Activated CD4-positive, alpha-beta T cell treated with anti-CD3 and anti-CD28 coated beads, Interleukin-10, Interleukin-2, amounts not matched to agents 100 ng/mL and 50 ng/mL, durations not matched to agents 16 hours and 8 hours (primary cell): ENCODE measurements at places on chromosomes 6 and 20.

GRCh38 chr6:169240125-169240524, 13.5 kb downstream of the THBS2 start:
- no peak for DNase-seq

- no peak for DNase-seq
Observed at GRCh38 chr6:41100871-41101287, 28.1 kb downstream of the NFYA start.

DNA sequence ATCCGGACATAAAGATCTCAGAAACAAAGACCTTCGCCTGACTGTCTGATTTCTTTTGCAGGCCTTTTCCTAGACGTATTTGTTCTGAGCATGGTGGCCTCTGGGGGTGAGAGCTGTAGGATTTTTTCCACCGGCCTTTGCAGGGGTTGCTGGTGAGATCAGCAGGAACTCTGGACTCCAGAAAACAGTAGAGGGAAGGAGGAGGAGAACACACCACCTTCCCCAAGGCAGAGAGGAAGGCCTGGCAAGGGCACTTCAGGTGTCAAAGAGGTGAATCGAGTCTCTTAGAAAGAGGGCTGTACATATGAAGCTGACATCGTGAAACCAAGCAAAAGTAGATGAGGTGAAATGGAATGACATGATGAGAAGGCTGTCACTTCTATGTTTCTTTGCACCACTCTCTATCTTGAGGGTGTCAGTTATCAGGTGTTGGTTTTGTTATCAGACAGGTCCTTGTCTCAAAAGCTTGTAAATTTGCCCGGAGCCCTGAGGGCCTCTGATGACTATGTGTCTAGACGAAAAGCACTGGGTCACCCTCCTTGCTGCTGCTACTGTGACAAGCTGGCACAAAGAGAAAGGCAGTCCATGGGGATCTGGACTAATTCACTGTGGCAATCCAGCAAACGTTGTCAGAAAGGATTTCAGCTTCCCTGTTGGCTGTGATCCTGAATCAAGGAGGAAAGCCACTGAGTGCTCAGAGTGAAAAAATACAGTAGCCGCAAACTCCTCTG, 91.3 kb upstream of the MAP3K7 start:
- no peak for DNase-seq

DNA sequence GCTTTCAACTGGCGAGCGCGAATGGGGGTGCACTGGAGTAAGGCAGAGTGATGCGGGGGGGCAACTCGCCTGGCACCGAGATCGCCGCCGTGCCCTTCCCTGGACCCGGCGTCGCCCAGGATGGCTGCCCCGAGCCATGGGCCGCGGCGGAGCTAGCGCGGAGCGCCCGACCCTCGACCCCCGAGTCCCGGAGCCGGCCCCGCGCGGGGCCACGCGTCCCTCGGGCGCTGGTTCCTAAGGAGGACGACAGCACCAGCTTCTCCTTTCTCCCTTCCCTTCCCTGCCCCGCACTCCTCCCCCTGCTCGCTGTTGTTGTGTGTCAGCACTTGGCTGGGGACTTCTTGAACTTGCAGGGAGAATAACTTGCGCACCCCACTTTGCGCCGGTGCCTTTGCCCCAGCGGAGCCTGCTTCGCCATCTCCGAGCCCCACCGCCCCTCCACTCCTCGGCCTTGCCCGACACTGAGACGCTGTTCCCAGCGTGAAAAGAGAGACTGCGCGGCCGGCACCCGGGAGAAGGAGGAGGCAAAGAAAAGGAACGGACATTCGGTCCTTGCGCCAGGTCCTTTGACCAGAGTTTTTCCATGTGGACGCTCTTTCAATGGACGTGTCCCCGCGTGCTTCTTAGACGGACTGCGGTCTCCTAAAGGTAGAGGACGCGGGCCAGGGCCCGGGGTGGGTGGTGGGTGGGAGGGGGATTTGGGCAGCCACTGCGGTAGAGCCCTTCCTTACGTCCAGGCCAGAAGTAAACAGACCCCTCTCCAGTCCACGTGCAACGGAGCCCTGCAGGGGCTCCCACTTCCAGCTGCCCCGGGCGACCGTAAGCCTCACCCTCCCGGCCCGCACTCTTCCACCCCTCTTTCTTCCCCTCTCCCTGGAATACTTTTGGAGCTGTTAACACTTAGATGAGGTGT, 998 bp downstream of the BMP2 start:
- no peak for DNase-seq

GRCh38 chr6:147676495-147677199, 168.2 kb downstream of the SAMD5 start:
- no peak for DNase-seq

DNA sequence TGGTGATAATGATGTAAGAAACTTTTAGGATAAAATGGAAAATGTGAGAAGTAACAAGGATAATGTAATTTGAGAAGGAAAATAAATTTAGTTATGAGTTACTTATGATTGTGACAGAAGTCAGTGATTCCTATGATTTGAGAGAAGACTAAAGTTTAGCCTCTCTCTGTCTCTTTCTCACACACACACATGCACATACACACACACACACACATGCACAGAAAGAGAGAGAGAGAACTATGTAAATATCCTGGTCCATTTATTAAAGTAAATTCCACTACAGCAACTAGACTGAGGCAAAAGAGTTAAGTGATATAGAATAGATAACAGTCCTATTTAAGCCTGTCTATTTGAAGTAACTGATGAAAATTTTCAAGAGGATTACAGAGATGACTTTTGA, 375.2 kb downstream of the CD109 start:
- no peak for DNase-seq

DNA sequence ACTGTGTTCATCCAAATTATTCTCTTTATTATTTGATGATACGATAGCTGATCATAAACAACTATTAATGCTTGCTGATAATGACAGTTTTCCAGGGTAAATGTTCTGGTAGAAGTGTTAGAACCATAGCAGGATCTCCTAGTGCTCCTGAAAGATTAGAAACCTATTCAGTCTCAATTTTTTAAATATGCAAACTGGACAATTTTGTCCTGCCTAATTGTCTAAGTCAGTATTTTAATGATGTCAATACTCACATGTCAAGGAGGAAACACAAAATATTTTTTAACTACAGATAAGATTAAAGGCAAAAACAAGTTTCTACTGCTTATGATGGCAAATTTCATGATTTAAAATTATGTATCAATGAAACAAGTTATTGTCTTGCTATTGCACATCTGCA, 233.9 kb downstream of the RFPL4B start:
- no peak for DNase-seq

- DNase-seq, result no peak
Observed at GRCh38 chr6:163392533-163392932, 22.0 kb upstream of the QKI start.

- no peak for DNase-seq
Observed at GRCh38 chr20:59603781-59604541, at the start of gene PHACTR3. Gene PHACTR3 (plus strand): TSS chr20:59604540. CDS start chr20:59605015, 475 bp downstream.

- no peak for DNase-seq
Observed at GRCh38 chr6:22231616-22232015, 65.2 kb downstream of the PRL start.

GRCh38 chr6:20148433-20148832, 63.8 kb downstream of the MBOAT1 start:
- no peak for DNase-seq

- DNase-seq, result peak; percentile 92
Observed at GRCh38 chr6:2857580-2858337, 16.1 kb upstream of the SERPINB1 start.

DNA sequence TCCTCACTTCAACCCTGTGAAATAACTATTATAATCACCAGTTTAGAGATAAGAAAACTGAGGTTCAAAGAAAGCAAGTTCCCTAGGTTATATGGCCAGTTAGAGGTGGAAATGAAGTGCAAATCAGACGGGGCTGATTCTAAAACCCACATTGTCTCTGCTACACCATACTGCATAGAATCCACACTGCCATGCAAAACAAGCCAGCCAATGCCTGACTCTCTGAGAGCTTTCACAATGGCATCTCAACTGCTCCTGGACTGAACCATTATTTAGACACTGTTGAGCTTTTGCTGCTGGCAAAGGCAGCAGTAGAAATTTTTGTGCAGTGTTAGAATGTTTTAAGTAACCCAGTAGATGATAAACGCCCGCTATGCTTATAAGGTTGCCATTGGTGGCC, 195.2 kb upstream of the CNR1 start:
- DNase-seq, result no peak

DNA sequence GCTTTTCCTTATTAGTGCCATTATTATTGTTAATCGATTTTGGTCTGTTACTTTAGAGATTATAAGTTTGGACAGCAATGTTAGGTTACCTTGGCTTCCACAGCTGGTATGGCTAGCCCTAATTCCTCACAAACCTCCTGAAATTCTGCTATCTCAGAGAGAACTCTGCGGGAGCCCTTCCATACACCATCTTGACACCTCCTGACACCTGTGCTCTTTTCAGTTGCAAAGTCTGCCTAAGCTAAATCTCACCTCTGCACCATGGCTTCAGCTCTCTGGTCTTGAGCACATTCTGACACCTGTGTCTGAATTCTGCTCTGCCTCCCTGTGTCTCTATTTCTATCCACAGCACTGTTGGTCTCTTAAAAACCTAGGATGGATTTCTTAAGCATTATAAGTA, 106.5 kb downstream of the DCDC2 start:
- DNase-seq, result no peak

GRCh38 chr6:125001684-125002405, 39.6 kb downstream of the RNF217 start:
- no peak for DNase-seq

DNA sequence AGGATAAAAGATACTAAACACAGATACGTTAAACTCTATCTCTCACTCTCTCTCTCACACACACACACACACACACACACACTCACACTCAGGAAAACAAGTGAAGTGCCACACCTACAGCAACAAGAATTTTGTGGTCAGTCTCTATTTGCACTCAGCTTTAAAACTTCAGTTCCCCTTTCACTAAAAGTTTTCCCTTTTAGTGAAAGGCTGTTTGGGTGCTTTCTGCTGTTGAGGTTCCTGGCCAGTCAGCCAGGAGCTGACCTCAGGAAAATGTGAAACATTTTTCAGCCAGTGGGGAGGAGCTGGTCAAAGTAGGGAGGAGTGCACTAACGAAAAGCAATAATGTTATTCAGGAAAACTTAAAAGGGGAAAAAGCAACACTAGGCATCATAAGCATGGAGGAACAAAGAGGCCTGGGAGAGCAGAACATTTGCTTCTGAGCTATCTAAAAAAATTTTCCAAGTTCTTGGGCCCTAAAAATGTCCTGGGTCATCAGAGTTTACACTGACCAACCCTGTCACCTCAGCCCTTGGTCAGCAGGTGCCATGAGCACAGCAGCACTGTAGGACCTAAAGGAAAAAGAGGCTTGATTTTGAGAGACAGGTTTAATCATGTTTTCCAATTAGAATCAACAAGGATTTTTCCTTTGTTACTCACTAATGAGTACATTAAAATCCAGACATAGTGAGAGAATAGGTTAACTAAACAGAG, 30.7 kb upstream of the NT5E start:
- no peak for DNase-seq

DNA sequence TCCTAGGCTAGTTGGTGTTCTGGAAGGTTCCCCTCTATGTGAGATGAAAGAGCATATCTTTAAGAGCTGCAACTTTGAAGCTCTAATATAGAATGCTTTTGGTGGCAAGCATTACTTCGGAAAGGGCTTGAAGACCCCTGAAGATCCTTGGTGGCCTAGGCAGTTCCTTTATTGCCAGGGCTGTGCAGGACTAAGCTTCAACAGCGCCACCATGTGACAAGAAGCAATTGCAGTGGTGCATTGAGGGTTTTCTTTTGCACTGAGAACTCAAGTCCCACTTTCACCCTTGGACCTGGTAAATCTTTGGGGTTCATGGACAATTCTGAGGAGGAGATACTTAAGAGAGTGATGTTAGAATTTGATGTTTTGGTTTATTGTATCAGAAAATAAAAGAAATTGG, 237.4 kb upstream of the GMDS start:
- no peak for DNase-seq

- no peak for DNase-seq
Observed at GRCh38 chr6:155486721-155487294, 31.2 kb upstream of the NOX3 start.

DNA sequence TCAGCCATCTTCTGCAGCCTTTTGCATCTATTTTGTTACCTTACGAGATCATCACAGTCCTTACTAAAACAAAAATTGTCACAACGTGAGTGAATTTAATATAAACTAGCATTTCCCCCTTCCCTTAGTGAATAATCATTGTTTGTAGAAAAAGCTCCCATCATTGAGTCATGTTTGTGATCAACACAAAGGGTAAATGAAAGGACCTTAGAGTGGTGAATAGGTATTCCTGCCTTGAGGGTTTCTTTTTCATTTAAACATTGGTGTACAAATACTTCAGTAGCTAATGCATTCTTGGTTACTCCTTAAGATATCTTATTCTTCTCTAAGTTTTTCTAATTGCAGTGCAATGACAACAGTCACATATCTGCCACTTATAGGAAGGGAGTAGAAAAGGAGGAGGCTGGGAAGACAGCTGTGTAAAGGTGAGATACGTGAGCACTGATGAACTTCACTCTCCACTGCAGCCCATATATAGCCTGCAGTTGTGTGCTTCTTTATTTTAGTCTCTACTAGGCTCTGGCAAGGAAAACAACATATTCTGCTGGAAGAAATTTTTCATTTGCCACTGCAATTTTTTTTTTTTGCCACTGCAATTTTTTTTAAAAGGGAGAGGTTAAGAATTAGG, 27.8 kb downstream of the ADGRG6 start:
- no peak for DNase-seq

- no peak for DNase-seq
Observed at GRCh38 chr6:143680141-143680540, 2.4 kb downstream of the PHACTR2 start.

- peak; percentile 80 for DNase-seq
Observed at GRCh38 chr20:46400828-46401477, 5.5 kb downstream of the ELMO2 start.

DNA sequence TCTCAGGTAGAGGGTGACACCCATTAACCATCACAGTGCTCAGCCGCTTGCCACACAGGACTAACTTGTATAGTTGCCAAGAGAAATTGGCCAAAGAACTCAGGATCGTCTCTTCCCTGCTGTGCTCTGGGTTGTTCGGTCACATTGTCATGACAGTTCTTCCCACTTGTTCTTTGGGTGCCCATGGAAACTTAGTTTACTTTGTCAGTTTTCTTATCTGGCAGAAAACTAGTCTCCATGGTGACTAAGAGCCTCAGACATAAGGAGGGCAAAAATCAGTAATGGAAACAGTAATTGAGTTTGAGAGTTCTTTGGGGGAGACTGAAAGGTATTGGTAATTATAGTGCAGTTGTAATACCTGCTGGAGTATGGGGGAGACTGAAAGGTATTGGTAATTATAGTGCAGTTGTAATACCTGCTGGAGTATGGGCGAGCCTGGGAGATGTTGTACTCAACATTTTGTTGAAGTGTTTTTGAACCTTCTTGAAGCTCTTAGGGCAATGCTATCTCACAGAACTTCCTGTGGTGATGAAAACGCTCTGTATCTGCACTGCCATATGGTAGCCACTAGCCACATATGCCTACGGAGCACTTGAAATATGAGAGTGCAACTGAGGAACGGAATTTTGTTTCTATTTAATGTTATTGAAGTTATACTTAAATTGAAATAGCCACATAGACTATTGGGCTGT, 95.2 kb upstream of the HDGFL1 start:
- DNase-seq, result no peak

DNA sequence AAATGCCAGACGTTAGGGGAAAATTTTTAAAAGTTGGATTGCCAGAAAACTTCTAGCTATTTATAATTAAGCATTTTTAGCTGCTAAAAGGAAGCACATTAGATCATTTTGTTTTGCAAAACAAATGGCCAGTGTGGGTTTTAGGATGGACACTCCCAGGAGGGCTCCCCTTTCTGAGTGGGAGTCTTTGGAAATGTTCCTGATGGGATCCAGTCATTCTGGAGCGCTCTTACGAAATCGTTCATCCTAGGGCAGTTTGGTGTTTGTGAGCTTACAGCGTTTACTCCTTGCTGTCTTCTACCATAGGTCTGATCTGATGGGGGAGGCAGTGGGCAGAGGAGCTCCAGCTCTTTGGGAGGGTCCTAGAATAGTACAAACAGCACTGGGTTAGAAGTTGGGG, 14.7 kb downstream of the GNAS start:
- DNase-seq, result no peak
